ENCODE measurements at places on chromosomes 13 and 19.

DNA sequence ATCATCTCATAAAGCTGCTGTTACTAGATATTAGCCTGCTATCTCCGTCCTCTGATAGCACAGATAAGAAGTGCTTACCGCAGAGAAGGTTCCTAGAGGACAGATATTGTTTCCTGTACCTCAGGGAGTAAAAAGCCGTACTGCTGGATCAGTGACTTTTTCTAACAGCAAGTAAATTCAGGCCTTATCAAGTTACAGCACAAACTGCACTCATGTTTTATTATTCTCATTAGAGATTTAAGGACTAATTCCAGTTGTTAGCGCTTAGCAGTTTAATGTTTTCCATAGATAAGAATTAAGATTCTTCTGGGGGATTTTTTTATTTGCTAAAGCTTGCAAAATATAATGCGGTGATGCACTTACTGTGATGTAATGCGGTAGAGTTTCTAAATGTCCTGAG is 119.0 kb upstream of the OBI1 start:
- no peak for DNase-seq

DNA sequence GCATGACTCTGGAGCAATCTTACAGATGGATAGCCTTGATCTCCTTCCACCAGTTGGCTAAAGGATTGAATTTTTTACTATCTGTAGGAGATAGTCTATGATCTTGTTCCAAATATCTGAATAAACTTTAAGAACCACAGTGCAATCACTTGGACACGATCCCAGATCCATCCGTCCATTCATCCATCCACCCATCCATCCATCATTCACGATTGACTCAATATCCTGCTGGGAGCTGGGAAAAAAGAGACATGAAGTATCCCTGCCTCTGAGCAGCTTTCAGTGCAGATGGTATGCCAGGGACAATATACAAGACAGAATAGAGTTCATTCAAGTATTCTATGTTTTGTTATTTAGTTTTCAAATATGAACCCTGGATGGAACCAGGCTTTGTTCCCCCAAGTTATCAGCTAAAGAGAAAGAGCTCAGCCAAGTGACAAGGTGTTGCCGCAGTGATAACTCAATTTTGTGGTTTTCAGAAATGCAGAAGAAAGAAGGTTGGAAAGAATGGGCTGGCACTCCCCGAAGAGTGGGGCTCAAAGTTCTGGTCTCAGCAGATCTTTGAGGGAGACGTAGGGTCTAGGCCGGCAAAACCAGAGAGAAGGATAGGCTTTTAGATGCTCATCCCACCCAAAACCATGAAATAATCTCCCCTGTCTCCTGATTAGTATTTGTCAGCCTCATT is 66.3 kb downstream of the IRS2 start:
- DNase-seq: no peak

- no peak for DNase-seq
These were observed 3.0 kb downstream of the TRPM4 start for GRCh38 chr19:49160450-49161189.

DNA sequence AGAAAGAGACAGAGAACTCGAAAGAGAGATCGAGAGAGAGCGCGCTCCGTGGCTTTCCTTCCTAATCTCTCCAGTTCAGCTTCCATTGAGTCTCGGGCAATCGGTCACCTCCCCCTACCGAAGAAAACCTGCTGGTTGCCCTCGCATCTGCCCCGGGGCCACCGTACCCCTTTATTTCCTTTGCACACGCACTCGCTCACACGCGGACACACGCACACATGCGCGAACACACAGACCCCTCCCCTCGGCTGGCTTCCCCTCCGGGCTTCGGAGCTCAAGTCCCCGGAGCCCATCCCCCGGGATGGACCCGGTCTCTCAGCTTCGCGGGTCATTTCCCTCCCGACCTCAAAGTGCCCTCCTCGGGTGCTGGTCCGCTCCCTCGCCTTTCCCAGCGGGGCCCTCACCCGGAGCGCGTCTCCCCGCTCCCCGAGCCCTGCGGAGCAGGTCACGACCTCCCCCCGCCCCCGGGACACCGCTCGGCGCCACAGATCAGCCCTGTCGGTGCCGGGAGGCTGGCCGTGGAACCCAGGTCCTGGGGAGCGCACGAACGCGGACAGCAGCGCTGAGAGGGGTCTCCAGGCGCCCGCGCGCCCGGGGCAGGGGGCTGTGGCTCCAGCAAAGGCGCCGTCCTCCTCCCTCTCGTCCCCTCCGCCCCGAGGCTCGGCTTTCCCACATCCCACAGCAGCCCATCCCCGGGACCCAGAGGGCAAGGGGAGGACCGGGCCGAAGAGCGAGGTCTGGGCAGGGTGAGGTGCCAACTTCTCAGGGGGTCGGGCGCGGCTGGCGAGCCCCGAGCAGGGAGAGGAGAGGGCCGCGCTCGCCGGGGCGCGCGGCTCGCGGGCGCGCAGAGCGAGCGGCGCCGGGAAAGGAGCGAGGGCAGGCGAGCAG is 1.8 kb downstream of the DACH1 start:
- no peak for DNase-seq

DNA sequence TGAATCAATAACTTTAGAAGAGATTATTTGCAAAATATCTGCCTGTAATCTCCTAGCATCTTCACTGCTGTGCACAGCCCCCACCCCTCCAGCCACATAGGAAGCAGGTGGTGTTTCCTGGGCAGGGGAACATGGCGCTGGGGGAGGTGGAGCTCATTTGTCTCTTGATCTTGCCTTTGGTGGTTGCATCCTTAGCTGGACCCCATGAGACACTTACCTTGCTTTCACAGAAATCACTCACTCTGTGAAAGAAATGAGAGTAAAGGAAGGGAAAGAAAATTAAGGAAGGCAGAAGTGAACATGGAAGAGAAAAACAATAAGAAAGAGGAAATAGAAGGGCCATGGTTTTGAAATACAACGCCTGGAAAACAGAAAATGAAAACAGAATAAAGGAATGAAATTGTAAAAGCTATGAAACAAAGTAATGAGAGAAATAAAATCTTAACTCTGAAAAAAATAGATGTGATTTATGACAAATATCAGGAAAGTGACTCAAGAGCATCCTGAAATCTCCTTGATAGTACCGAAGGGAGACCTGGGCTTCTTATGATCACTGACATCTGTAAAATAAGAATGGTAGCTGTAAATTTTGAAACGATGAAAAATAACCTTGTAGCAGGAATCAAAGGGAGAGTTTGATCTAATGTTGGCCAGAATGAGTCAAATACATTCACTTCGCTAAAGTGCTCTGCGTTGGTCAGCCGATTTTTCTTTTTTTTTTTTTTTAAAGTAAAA is 17.2 kb upstream of the RNASEH2B start:
- no peak for DNase-seq

DNA sequence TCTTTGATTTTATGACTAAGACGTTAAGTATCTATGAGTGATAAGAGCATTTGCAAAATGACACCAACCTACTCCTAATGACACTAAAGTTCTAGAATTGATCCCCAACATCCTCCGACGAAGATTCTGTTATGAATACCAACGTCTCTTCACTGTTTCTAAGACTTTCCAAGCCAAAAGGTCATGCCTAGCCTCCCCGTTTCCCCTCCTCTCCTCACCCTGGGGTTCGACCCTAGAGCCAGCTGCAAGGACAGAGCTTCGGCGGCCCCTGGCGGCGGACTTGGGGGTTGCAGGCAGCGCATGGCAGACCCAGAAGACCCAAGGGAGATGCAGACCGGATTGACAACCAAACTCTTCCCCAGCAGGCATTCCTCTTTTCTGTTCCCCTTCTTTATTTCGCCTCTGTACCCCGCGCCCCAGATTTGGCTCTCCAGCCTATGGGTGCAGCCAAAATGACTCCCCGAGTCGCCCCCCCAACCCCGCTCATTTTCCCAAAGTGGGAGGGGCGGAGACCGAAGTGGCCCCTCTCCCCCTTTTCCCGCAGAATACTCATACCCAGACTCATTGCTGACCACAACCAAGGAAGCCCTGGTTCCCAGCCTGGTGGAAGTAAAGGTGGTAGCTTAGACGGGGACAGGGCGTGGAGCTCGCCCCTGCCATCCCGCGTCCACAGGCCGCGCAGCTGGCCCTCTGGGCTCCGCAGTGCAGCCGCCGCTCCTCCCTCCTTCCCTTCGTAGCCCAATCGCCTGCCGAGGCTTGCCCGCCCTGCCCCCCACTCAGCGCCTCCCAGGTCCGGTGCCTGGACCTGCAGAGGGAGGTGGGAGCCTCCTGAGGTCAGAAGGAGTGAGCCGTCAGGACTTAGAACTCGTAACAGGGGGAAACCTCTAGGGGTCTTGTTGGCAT is 4.1 kb upstream of the EML2 start:
- peak; percentile 50 for DNase-seq

GRCh38 chr13:89363144-89363543 is 1692.0 kb downstream of the SLITRK5 start:
- DNase-seq: no peak

DNA sequence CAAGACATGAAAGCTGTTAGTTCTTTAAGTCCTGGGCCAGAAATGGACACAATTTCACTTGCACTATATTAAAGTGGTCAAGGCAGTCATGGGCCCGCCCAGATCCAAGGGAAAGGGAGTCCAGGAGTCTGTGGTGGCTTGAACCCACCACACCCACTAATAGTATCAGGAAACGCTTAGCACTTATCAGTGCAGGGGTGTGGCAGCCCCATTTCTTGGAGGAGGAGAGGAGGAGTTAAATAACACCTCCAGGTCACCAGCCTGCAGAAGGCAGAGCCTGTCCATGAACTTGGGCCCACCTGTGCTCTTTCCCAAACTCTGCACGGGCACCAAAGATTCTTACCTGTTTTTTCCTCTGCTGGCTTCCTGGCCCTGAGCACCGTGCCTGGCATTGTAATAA is 5.4 kb upstream of the NTN5 start:
- no peak for DNase-seq

DNA sequence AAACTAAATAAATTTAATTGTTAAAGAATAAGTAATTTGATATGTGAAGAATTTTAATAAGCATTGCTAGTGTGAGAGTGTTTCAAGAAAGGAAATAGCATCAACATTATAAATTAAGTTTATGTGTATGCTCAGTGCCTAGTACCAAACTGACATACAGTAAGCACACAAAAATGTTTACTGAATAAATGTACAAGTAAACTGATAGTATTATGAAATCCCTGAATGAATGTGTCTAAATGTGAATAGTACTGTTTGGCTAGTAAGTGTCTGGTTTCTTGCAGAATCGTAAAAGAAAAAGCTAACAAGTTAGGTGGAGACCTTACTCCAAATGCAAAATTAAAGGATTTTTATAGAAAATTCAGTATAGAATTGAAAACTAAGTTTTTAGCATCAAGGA is 233.6 kb downstream of the PCDH9 start:
- no peak for DNase-seq

DNA sequence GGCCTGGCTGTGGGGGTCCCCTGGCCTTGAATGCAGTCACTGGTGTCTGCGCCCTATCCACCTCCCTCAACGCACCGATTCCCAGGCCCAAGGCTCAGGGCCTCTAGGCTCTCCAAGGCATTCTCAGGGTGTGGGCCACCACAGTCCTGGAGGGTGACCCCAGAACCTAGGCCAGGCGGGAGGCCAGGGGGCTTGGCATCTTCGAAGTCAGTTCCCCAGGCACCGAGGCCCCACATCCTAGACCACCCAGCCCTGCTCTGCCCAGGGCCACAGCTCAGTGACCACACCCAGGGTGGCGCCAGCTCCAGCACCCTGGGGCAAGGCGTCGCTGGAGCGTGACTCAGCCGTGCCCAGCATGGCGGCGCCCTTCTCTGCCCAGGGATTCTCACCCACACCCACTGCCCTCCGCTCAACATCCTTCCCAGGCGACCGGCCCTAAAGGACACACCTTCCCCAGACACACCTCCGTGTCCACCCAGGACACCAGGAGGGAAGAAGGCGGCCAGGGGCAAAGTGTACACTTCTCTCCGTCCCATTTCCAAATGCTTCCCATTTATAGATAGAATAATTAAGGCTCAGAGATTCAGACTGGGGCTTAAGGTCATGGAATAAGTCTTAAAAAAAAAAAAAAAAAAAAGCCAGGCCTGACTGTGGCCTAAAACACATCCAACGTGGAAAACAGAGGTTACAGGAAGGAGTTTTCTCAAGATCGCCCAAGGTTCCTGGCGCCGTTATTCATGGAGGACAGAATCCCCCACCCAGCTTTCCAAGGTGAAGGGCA is 36.4 kb upstream of the NANOS3 start:
- no peak for DNase-seq

DNA sequence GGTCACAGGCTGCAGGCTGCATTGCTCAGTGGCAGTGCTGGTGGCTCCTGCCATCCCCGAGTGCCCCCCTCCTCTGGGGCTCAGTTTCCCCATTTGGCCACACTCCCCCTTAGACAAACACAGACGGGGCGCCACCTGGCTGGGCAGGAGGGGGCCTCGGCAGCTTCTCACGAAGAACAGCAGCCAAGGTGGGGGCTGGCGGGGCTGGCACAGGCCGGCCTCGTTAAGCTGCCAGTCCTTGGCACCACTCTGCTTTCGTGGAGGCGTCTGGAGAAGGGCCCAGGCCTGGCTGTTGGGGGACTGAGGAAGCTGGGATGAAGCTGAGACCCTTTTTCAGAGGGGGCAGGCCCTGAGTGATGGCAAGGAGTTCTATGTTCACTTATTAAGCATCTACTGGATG is 3.7 kb upstream of the ZNRF4 start:
- DNase-seq: no peak

- DNase-seq: no peak
These were observed 766.1 kb upstream of the GPC6 start for GRCh38 chr13:92460479-92460878.

DNA sequence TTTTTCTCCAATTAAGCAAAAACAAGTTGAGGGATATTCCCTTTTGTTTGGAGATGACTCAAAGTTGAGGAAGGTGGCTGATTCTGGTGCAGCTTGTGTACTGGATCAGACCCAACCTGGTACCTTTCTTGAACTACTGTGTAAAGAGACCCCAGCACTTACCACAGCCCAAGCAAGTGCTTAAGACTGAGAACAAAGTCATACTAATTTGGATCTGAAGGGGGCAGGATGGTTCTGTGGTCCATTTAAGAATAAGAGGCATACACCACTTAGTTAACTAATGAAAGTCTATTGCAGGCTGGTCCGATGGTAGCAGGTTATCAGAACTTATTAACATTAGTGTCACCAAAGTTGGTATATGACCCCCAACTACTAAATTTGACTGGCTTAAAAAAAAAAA is 6.3 kb downstream of the THSD1 start:
- no peak for DNase-seq

- no peak for DNase-seq
These were observed 47.8 kb downstream of the ELF1 start for GRCh38 chr13:40971321-40971720.

DNA sequence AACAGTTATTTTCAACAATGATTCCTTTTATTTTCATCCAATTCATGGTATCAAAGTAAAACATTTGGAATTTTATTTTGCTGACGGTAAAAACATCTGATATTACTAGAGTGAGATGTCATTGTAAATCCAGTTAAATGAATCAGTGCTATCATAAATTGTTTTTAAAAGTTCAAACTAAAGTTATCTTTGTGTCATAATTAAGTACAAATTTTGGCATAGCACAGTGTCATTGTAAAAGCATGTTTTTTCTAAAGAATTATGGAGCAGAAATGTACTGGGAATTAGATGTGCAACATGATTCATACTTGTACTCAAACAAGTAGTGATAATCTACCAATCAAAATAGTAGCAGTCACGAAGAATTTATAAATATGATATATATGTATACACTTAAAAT is 92.8 kb downstream of the FAM216B start:
- DNase-seq: no peak

All from astrocyte of the cerebellum (primary cell).